Smooth muscle cell of the brain vasculature (primary cell): ENCODE measurements at places on chromosomes 6 and 20.

- DNase-seq = no peak
Measured at GRCh38 chr6:56794421-56794820, 151.7 kb upstream of the DST start.

DNA sequence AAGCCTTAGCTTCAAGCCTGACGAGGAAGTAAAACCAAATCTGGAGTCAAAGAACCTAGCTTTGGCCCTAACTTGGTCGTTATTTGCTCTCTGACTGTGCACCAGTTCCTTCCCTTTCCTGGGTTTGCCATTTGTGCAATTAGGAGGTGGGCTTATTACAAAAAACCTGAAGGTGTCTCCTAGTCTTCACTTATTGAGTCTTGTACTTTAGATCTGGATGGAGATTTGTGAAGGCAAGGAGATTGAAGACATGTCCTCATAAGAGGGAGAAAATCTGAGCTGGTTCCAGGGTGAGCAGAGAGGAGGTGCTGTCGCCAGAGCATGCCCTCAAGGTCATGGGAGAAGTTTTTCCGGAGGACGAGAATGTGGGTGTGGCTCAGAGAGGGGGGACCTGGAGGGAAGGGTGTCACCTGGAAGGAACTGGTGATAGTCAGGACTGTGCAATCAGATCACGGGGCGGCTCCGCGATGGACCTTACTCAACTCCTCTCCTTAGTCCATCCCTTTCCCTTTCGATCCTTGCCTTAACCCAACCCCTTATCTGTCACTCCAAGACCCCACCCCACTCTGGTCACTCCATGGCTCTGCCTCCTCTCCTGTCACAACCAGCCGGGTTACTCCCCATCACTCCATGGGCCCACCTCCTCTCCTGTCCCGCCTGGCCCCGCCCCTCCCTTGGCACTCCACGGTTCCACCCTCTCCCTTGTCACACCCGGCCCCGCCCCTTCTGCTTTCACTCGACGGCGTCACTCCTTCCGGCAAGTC is 588 bp upstream of the ACSS2 start:
- peak; percentile 97 for DNase-seq

DNA sequence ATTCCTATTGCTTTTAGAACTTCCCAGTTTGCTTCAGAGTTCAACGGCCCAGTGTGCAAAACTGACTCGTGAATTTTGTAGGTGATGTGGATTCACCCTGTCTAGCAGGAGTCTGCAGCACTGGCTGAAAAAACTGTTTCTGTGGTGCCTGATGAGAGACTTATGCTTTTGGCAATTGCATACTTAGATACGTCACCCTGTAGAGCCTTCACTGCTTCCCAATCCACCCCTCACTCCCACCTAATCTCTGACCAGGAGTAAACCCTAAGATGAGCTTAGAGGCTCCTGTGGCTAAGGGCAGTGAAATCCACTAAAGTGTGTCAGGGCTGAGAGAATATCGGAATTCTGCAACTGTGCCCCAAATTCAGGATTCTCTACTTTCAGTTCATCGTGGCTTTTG is 14.3 kb downstream of the RPP21 start:
- no peak for DNase-seq

GRCh38 chr6:151550618-151551017 is 56.8 kb downstream of the CCDC170 start:
- no peak for DNase-seq

- no peak for DNase-seq
Measured at GRCh38 chr6:162653808-162654207, 73.8 kb downstream of the PRKN start.

GRCh38 chr6:385614-386013 is 5.9 kb upstream of the IRF4 start:
- DNase-seq = no peak

DNA sequence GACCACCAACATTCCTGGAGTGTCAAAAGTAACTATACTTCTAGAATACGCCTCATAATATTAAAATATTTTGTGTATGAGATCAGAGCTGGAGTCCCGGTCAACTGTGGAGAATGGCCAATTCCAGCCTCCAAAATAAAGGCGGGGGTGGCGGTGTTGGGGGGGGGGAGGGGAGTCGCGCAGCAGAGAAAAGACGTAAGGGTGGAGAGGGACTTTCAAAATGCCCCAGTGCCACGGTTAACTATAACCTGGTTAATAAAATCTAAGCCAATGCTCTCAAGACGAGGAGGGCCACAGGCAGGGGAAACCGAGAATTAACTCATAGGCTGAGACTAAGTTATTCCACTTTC is 1.3 kb downstream of the NUP153 start:
- no peak for DNase-seq

GRCh38 chr6:111782887-111783466 is 90.3 kb downstream of the FYN start:
- DNase-seq = no peak

- no peak for DNase-seq
Measured at GRCh38 chr6:68633972-68634725, 933 bp upstream of the ADGRB3 start.

DNA sequence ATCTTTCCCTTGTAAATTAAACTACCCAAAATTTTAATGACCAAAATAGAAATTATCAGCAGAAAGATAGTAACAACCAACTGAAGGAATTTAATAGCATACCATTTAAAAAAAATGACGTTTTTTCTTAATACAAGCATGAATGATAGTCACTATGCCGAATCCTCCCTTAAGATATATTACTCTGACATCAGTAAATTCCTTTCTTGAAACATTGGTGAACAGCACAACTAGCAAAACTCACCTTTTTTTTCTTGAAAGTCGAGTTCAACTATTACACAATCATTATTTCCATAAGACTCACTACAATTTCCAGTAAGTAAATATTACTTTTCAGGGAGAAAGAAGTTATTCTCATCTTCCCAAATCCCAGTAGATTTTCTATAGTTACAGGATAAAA is 433.2 kb downstream of the GRIK2 start:
- no peak for DNase-seq

DNA sequence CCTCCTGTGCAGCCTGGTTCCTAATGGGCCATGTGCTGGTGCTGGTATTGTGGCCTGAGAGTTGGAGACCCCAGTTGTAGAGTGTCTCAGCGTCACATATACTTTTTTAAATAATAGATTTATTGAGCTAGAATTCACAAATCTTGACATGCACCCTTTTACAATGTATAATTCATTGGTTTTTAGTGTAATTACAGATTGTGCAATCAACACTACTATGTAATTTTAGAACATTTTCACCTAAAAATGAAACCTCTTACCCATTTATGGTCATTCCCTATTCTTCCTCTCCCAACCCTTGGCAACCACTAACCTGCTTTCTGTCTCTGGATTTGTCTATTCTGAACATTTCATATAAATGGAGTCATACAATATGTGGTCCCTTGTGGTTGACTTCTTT is 10.6 kb downstream of the PRIM2 start:
- no peak for DNase-seq

DNA sequence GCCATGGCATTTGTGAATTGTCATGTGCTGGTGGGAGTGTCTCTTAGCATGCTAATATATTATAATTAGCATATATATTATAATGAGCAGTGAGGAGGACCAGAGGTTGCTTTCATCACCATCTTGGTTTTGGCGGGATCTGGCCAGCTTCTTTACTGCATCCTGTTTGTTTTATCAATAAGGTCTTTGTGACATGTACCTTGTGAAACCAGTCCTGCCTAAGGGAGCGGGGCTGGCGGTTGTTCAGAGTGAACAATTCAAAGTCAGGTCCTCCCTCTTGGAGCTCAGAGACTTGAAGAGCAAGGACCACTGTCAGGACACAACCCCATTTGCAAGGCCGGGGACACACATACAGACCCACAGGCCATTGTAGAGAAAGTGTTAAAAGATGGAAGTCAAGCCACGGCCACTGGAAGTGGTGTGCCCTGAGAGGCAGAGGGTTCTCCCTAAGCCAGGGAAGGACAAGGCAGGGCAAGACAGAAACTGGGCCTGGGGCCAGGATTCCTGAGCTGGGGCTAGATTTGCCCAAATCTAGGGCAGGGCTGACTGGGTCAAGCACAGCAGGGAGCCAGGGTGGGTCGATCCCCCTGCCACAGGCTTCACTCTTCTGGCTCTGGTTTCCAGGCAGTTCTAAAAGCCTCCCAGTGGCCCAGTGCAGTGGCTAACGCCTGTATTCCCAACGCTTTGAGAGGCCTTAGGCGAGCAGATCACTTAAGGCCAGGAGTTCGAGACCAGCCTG is 14.2 kb downstream of the SLC52A3 start:
- DNase-seq = no peak

DNA sequence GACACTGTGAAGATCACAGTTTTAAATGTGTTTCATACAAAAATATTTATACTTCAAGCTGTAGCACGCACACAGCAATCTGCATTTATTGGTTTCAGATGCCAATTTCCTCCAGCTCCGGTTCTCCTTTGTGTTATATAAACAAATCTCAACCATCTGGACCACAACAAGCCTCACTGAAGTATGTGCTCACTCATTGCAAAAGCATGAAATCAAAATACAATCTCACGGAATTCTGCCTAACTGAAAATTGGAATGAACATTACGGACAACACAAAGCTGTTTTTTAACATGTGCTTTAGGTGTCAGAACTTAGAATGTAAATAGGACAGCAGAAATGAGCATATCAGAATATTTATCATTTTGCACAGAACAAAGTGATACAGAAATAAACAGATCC is 38.0 kb downstream of the RCAN2 start:
- DNase-seq = peak; percentile 62

DNA sequence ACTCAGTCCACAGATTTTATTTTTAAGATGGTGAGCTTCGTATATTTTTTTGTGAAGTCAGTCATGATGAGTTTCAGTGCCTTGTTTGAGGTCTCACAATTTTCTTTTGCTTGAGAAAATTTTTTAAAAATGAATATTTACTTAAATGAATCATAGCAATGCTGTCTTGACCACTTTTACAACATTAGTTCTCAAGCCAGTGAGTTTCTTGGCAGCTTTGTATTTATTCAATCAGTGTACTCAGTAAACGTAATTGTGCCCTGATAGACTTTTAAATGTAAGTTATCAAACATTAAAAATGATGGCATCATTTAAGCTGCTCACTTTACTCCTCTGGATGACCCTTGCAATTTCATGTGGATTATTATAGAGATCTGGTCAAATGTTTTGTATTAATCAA is 261.4 kb downstream of the KHDC1L start:
- no peak for DNase-seq

- DNase-seq = no peak
Measured at GRCh38 chr20:62590309-62591121, 51.8 kb upstream of the SLCO4A1 start.

DNA sequence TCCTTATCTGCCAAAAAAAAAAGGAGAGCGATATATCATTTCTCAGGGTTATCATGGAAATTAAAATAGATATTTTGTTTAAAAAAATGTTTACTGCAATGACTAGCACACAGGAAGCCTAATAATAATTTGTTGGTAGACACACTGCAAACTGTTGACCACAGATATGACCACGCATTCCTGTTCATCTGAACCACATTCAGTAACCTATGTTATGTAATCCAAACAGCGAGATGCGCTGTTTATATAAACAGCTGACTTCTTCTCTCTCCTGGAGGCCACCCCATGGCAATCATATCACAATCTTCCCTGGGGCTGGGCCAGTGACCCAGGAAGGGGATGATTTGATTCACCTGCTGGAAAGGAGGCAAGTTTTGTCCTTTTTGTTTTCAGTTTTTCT is 129.3 kb upstream of the UST start:
- DNase-seq = no peak

GRCh38 chr20:44442298-44443070 is 33.2 kb upstream of the TTPAL start:
- DNase-seq = no peak

- no peak for DNase-seq
Measured at GRCh38 chr6:36805917-36806316, 33.3 kb downstream of the CPNE5 start.

DNA sequence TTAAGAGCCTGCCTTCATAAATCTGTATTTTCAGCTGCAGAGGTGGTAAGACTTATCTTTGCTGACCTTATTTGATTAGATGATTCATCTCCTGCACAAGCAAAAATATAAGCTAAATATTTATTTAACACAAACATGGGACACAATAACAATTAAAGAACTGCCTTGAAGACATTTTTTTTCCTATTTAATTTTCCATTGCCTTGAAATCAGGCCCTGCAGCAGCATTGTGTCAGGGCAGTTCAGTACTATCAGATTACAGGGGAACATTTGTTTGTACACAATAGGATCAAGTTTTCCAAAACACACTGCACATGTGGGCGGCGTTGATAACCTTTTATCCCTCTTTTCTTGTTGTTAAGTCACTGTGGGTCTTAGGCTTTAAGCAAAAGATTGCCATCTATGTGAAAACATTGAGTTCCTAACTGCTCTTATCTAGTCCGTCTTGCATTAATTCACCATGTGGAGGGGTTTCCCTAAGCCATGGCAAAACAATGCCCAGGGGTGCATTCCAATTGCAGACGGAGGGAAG is 7.4 kb downstream of the ADGRF5 start:
- DNase-seq = no peak

DNA sequence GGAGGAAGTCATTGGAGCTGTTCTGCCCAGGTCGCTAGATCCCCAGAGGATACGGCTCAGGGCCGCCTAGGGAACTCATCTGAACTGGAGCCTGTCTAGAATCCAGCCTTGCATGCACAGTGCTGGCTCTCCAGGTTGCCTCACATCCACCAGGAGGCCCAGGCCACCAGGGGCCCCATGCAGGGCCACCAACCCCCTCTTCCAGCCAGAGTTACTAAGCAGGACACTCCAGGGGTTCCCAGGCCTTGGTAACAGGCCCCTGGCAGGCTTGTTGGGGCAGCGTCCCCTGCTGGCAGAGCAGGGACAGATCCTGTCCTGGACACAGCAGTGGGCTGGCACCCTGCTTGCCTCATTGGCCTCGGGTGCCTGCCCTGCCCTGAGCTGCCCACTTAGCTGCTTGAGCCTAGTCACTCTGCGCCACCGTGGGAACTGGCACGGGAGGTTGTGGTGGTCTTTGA is 35.3 kb downstream of the EFCAB8 start:
- DNase-seq = no peak
